ENCODE measurements at places on chromosomes 11 and 22.

DNA sequence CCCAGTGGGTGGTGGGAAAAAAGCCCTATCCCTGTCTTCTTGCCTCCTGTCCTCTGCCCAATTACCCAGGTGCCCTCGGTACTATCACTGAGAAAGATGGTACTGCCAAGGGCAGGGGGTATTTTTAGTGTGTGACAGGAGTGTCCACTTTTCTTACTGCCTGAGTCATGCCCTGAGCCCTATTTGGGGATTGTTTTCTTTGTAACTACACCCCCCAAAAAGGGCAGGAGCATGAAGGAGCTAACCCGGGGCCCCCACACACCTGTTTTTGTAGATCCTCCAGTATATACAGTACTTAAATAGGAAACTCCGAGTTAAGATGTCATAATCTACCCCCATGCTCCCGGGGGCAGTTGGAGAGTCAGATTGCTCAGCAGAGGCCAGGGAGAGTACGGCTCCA, 3.8 kb downstream of the SMTNL1 start:
- no peak for DNase-seq

DNA sequence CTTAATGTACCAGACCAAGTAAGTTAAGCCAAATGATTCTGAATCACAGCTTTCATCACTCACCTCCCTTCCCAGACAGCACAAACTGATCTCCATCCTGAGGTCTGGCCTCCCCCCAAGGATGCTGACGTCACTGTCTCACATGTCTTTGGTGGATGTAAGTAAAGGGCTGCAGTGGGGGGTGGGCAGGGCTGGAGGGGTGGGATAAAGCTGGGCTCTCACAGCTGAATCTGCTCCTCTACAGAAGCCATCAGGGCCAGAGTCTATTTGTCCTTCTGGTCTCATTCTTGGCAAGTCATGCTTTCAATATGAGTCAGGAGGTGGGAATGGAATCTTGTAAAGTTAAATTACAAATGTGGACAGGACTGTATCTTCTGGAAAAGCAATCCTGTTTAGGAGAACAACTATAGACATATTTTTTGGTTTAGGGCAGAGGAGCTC, 32.7 kb downstream of the P4HA3 start:
- DNase-seq = no peak

DNA sequence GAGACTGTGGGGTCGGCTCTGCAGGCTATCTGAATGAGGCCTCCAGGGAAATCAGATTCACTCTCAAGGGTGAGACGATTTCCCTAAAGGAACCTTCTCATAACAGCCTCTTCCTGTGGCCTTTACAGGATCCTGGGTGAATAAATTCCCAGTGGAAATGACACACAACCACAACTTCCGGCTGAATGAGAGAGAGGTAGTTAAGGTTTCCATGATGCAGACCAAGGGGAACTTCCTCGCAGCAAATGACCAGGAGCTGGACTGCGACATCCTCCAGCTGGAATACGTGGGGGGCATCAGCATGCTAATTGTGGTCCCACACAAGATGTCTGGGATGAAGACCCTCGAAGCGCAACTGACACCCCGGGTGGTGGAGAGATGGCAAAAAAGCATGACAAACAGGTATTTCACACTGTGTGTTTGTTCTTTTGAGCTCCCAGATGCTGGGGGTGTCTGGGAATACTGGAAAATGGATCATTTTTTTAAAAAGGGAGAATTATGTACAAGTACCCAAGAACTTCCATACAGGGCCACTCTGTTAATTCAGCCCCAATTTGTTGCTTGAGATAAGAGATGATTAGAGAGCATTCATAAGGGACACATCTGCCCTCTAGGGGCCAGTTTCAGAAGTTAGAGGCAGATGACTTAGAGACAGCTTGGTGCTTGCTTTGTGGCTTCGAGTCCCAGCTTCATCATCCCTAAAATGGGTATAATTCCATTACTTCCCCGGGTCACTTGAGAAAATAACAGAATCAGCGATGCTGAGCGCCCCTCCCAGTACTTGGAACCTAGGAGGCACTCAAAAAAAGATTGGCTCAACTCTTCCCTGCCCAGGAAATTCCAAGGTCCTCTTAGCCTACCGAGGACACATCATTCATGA, 10.2 kb downstream of the SERPIND1 start:
- DNase-seq = peak; percentile 59

DNA sequence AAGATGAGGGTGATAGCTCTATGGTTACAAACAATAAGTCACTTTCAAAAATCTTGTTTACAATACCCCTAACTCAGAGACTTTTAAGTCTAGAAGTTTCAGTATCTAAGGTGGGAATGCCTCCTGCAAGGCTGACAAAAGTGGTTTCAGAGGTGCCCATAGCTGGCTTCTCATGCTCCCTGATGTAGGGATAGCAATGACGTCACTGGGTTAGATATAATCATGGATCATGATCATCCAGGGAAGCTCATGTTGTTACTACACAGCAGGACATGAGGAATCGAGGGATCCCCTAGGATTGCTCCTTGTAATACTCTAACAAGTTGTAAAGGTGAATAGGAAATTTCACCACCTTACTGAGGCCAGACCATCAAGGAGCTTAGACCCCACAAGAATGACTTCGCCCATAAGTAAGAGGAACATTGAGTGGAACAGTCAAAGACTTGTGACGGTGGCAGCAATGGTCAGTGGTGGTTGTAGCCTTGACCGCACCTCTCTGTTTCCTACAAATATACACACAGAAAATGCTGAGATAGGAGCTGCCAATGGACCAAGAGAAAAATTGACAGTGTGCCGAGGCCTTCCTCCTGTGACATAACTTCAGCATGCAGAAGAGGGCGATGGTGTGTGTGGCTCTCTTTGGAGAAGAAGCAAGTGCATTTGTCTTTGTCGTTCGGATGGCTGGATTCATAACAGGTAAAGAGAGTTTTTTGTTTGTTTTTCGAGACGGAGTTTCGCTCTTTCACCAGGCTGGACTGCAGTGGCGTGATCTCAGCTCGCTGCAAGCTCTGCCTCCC, 15.6 kb downstream of the APOL4 start:
- no peak for DNase-seq

- no peak for DNase-seq
Measured at GRCh38 chr11:27008811-27009535, 15.1 kb downstream of the FIBIN start.

DNA sequence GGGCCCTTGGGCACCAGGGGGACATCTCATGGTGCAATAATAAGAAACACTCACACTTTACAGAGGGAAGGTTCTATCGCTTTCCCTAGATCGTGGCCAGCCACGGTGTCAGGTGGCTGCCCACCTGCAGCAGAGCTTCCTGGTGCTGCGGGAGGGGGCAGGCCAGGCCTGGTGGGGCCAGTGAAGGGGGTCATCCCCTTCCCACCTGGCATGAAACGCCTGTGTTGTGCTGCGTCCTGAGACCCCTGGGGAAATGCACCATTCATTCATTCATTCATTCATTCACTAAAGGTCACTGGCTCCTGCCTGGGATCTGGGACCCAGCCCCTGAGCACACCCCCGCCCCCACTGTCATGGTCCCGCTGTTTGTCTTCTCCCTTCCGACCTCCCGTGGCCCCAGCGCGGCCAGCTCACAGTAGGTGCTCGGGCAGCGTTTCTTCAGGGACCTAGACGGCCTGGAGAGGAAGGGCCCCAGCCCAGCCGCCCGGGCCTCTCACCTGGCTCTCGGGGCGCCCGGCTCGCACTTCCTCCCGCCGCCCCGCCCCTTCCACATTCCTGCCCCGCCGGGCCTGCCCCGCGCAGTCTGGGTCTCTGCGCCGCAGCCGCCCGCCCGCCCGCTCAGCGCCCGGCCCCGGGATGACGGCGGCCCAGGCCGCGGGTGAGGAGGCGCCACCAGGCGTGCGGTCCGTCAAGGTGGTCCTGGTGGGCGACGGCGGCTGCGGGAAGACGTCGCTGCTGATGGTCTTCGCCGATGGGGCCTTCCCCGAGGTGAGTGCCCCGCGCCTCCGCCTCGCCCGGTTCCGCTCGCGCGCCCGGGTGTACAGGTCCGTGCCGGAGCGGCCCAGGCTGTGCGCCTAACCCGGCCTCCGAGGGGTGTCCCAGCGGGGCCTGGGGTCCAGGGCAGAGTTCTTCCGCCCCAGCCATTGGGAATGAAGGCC, at the start of gene RHOD:
RHOD (plus strand) TSS at position 581 of the 938 bp plus-strand sequence; CDS start at position 637, 56 bp downstream.
- no peak for DNase-seq

DNA sequence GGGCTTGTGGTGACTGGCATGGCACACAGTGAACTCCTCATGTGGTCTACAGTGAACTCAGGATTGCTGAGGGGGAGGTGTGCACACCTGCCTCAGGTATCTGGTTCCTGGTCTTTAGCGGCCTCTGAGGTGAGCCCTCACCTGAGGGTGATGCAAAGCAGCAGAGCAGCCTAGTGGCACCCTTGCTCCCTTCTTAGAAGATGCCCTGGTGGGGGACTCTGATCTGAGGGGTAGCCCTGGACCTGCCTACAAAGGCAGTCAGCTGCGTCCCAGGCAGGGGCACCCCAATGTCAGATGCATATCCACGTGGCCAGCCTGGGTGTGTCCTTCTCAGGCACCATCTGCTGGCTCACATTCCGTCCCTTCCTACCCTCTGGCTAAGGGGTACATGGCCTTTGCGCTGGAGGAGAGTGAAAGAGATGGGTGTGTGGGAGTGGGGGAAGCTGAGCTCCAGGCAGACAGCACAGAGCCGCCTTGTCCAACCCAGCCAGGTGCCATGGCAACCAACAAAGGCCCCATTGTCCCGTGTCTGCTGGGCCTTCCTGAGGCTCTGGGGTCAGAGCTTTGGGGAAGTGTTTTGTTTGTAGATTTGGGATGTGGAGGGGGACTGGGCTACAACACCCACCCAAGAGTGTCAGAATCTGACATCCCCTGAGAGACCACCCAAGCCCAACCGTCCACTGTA, 5.8 kb downstream of the PLEKHB1 start:
- no peak for DNase-seq

GRCh38 chr11:19995145-19995544, 165.1 kb downstream of the DBX1 start:
- DNase-seq = no peak

- no peak for DNase-seq
Measured at GRCh38 chr11:107931206-107931605, 3.0 kb downstream of the RAB39A start.

- DNase-seq = no peak
Measured at GRCh38 chr11:59261150-59261549, 48.4 kb upstream of the MPEG1 start.

- no peak for DNase-seq
Measured at GRCh38 chr11:107203656-107204055, 185.4 kb upstream of the GUCY1A2 start.

GRCh38 chr11:35003658-35004057, 87.2 kb downstream of the PDHX start:
- DNase-seq = no peak

GRCh38 chr11:17415523-17416104, 27.2 kb upstream of the KCNJ11 start:
- DNase-seq = no peak

DNA sequence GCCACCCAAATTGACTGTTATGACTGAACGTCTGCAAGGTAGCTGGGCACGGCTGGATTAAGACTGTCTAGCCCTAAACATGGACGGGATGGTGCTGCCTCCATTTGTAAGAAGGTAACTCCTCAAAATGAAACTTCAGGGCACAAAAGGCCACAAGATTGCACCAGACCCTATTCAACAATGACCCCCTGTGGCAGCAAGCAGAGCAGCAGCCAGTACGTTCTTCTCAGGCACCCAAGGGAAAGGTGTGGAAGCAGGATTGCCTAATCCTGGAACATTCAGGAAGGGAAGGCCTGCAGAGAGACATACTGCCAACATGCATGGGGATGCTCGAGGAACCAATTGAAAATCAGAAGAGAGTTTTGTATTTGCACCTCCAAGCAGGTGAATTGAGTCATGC, 4.5 kb upstream of the TBX10 start:
- peak; percentile 9 for DNase-seq

GRCh38 chr11:117829369-117829725, 4.8 kb upstream of the FXYD2 start:
- DNase-seq = no peak

DNA sequence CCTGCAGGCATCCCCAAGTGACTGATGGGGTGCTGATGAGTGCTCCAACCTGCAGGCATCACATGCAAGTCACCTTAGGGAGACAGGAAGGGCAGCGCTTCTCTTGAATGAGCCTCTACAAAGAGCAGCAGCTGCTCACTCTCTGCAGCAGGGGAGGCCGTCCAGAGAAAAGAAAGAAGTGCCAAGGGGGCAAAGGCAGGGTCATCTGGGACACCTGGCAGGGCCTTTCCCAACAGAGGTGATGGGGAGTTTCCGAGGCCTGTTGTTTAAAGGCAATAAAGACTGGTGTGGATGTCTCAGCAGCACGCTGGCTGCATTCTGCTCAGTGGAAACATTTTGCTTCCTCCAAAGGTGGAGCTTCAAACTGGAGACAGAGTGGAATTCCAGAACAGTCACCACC, 113.7 kb downstream of the ETS1 start:
- DNase-seq = no peak

- no peak for DNase-seq
Measured at GRCh38 chr11:70605468-70605815, 207.1 kb downstream of the CTTN start.

GRCh38 chr11:115321605-115322289, 182.5 kb downstream of the CADM1 start:
- DNase-seq = no peak

DNA sequence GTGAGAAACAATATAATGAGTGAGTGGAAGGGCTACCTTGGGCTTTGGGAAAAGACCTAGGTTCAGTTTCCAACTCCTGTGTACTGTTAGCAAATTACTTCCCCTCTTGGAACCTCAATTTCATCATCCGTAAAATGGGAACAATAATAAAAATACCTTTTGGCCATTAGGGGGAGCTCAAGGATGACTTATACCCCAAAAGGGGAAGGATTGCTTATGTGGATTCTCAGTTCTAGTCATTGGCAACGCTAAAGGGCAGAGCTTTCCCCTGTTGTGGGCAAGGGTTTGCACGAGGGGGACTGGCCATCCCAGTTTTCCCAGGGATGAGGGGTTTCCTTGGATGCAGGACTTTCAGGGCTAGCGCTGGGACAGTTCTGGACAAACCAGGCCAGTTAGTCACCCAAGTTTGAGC, 3.1 kb upstream of the COMMD9 start:
- peak; percentile 5 for DNase-seq

DNA sequence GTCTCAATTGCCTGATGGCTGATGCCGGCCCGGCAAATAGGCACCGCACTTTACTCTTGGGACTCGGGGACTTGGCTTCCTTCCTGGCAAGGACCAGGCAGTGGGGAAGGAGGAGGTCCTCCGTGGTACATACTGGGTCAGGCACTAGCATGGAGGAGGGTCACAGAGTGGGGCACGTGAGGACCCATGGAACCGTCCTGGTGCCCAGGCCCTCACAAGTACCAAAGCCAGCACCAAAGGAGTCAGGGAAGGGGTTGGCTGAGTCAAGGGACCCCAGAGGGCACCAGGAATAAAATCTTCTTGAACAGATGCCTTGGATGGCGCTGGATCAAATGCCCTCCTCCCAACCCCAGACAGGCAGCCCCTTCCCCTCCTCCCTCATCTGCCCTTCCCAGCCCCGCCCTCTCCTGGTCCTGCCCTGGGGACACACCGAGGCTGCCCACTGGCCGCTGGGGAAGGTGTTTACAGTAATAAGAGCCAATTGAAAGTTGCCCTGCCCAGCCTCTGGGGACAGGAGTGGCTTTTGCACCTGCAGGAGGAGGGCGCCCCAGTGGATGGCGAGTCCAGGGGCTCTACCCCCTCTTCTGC, 5.6 kb upstream of the CARNS1 start:
- DNase-seq = no peak

GRCh38 chr11:108966206-108966605, 301.3 kb downstream of the DDX10 start:
- DNase-seq = no peak

GRCh38 chr11:100672498-100673033, 14.5 kb upstream of the ARHGAP42 start:
- DNase-seq = no peak

GRCh38 chr22:46379066-46379930, 43.8 kb downstream of the TRMU start:
- no peak for DNase-seq

- no peak for DNase-seq
Measured at GRCh38 chr11:130477586-130478203, 29.2 kb downstream of the ADAMTS15 start.

All from GF-D8 (cell line).